Aorta (tissue), 5 donors: ENCODE measurements at places on chromosomes 2 and 18. TPM values are rescaled to one million over a fixed set of nuclear protein-coding genes. Genes with fewer than 3 reads are reported as not detected.
A peak's percentile ranks its signal among the peaks of the same experiment; 100 is the strongest.

Gene CNGA3
- not detected for total RNA-seq

Gene LTBP1
- total RNA-seq, result 551 TPM

DNA sequence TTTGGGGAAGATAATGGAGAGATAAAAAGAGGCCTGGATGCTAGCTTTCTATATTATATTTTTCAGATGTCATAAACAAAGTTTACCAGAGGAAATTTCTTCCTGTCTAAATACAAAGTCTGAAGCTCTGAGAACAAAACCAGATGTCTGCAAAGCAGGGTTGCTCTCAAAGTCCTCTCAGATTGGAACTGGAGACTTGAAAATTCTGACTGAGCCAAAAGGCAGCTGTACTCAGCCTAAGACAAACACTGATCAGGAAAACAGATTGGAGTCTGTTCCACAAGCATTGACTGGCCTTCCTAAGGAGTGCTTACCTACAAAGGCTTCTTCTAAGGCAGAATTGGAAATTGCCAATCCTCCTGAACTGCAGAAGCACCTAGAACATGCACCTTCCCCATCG lies 25.1 kb downstream of the KDM3A start:
- no peak for DNase-seq
- H3K4me3 ChIP-seq, result no peak overlapping the region
- no peaks in the 10 kb centered on the region for H3K27me3 ChIP-seq
- no peaks in the 10 kb centered on the region for H3K4me1 ChIP-seq
- H3K36me3 ChIP-seq, result peaks cover 3% of the 10 kb centered on the region
- H3K27ac ChIP-seq, result no peak overlapping the region

- no peak overlapping the region for H3K27ac ChIP-seq
- no peaks in the 10 kb centered on the region for H3K4me1 ChIP-seq
- H3K36me3 ChIP-seq, result no peaks in the 10 kb centered on the region
- no peak for DNase-seq
- H3K27me3 ChIP-seq, result no peaks in the 10 kb centered on the region
- no peak overlapping the region for H3K4me3 ChIP-seq
Observed at GRCh38 chr18:60123031-60123430, 223.2 kb downstream of the PMAIP1 start.

- no peaks in the 10 kb centered on the region for H3K36me3 ChIP-seq
- no peaks in the 10 kb centered on the region for H3K4me1 ChIP-seq
Observed at GRCh38 chr2:47313728-47314127, 89.2 kb upstream of the MSH2 start.

DNA sequence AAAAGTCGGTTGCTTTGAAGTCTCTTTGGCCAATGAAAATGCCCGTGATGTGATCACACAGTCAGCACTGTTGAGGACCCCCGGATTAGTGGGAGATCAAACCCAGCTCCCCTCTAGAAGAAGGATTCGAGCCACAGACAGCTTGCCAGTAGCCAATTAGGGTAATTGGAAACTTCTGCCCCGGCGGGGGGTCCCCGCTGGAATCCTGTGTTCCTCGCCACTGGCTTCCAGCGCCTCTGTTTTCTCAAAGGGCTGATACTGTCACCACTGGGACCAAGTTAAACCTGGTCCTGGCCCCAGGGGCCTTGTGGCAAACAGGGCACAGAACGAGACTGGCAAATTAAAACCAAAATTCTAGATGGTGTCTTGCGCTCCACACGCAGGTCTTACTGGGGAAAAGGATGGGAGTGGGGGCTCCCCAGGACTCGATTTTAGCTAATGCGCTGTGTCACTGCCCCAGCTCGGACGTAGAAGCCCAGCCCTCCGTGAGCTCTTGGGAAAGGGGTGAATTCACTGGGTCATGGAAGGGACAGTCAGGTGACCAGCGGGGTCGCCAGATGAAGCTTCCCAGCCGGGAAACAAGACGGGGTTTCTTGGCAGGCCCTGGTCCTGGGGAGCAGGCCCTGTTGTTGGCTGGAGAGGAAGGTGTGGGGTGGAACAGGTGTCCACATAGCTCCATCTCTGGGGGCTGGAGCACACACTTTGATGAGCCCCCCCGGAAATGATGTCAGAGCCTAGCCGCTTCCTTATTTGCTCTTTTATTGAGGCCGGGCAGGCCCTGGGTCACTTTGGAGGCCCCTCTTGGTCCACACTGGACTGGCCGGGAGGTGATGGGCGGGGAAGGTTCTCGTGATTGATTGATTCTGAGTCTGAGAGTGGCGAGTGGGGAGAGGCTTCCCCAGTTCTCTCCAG lies 90.2 kb downstream of the SMAD7 start:
- no peak for DNase-seq
- no peak overlapping the region for H3K4me3 ChIP-seq
- H3K36me3 ChIP-seq, result peaks cover 1% of the 10 kb centered on the region
- no peak overlapping the region for H3K27ac ChIP-seq

- H3K4me3 ChIP-seq, result peak overlapping the region; percentile 9
- H3K27ac ChIP-seq, result no peak overlapping the region
- H3K36me3 ChIP-seq, result no peaks in the 10 kb centered on the region
- H3K4me1 ChIP-seq, result no peaks in the 10 kb centered on the region
- H3K27me3 ChIP-seq, result no peaks in the 10 kb centered on the region
Observed at GRCh38 chr2:192194265-192194865, 368 bp downstream of the TMEFF2 start.

DNA sequence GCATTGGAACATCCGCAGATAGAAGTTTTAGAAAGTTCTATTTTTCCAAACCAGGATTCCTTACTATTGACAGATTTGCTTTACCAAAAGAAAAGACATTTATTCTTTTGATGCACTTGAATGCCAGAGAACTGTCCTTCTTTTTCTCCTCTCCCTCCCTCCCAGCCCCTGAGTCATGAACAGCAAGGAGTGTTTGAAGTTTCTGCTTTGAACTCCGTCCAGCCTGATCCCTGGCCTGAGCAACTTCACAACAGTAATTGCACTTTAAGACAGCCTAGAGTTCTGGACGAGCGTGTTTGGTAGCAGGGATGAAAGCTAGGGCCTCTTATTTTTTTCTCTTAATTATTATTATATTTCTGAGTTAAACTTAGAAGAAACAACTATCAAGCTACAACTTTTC lies 33.6 kb downstream of the APCDD1 start:
- no peaks in the 10 kb centered on the region for H3K27me3 ChIP-seq
- no peak overlapping the region for H3K4me3 ChIP-seq
- H3K4me1 ChIP-seq, result no peaks in the 10 kb centered on the region
- H3K27ac ChIP-seq, result no peak overlapping the region
- no peak for DNase-seq

- no peaks in the 10 kb centered on the region for H3K27me3 ChIP-seq
- no peak overlapping the region for H3K27ac ChIP-seq
- H3K36me3 ChIP-seq, result no peaks in the 10 kb centered on the region
- no peak overlapping the region for H3K4me3 ChIP-seq
- no peak for DNase-seq
Observed at GRCh38 chr2:15836689-15837610, 103.4 kb upstream of the MYCN start.

DNA sequence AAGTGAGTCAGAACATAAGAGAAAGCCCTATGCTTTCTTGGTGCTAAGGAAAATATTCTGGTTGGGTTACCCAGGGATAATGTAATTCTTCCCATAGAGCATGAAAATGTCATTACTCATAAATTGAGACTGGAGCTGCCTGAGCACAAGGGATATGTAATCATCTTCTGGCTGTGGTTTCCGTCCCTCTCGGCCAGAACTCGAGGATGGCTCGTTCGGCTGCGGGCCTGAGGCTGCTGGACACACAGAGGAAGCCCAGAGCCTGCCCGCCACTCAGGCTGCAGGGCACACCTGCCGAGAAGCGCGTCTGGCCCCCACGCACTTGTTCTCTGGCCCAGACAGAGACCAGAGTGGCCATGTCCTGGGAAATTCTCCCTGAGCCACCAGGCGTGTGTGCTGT lies 104.9 kb downstream of the ASAP2 start:
- peak overlapping the region; percentile 79 for H3K27ac ChIP-seq
- peaks cover 4% of the 10 kb centered on the region for H3K4me1 ChIP-seq
- H3K36me3 ChIP-seq, result no peaks in the 10 kb centered on the region
- no peaks in the 10 kb centered on the region for H3K27me3 ChIP-seq
- peak; percentile 82 for DNase-seq

GRCh38 chr18:49846718-49847470 lies 33.6 kb upstream of the ACAA2 start:
- no peak overlapping the region for H3K4me3 ChIP-seq
- H3K27me3 ChIP-seq, result no peaks in the 10 kb centered on the region
- H3K4me1 ChIP-seq, result no peaks in the 10 kb centered on the region

DNA sequence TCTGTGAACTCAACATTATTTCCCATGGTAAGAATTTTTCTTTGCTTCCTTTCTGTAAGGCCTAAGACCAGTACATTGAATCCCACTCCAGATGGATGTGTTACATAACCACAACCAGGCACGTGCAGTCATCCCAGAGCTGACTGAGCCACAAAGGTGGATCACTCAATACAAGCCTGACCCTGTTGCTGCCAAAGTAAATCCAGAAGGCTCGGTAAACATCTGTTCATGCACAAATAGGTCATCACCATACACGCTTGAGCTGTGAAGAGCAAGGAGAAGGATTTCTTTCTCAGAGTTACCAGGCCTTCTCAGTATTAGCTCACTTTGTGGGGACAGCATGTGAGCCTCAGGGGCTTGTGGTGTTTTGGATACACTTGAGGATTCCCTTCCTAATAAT lies 791.4 kb upstream of the FANCL start:
- no peaks in the 10 kb centered on the region for H3K4me1 ChIP-seq
- no peaks in the 10 kb centered on the region for H3K27me3 ChIP-seq

DNA sequence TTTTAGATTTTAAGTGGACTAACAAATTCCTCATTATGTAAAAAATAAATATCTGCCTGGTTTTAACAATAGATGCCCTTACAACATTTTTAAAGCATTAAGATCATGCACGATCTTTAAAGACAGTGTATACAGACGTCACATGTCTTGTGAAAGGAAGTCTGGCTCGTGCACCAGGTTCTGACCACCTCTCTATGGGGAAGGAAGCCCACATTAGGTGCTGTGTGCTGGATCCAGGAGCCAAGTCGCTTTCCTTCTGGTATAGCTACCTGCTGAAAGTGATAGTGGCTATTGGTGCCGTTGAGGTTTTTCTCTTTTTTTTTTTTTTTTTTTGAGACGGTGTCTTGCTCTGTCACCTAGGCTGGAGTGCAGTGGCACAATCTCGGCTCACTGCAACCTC lies 116.5 kb downstream of the NCK2 start:
- H3K27ac ChIP-seq, result no peak overlapping the region
- H3K4me1 ChIP-seq, result no peaks in the 10 kb centered on the region
- DNase-seq, result peak; percentile 30
- H3K27me3 ChIP-seq, result no peaks in the 10 kb centered on the region
- H3K36me3 ChIP-seq, result no peaks in the 10 kb centered on the region

DNA sequence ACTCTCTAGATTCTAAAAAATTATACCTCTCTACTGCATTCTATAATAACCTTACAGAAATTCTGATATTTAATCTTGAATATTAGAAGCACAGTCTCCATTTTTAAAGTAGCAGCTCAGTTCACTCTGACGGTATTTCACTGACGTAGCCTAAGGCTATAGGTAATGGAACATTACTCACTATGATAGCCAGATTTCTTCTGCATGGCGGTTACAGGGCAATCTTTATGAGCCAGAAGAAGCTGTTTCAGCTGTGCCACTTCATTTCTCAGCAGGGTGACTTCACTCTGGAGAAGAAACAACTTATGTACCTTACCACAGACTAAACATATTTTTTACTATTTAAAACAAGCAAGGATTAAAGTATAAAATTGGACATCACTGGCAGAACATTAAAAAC lies 75.3 kb upstream of the CHN1 start:
- no peaks in the 10 kb centered on the region for H3K27me3 ChIP-seq
- no peak overlapping the region for H3K27ac ChIP-seq
- DNase-seq, result no peak
- H3K4me3 ChIP-seq, result no peak overlapping the region
- H3K36me3 ChIP-seq, result peaks cover 4% of the 10 kb centered on the region

DNA sequence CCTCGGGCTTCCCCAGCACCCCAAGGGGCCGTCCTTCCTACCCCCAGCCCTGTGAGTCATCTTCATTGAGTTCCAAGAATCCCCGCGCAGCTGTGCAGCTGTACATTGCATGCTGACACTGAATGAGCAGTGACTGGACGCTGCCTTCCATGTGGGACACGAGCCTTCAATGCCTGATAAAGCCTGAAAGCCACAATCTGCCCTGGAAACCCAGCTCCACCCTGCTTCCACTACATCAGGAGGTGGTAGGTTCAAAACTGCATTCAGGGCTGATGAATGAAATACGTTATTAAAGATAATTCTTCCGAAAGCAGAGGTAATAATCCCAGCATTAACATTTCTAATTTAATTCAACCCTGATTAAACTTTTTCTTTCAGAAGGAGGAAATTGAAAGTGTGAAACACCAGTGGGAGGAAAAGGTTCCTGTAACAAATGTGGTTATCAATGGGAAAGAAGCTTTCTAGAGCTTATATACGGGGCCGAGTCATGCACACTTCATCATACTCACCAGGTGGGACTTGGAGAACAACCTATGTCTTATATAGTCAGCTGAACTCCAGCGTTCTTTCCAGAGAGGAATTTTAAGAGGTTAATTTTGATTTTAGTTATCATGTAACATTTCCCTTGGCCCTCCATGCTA lies 360.1 kb downstream of the LPIN1 start:
- no peaks in the 10 kb centered on the region for H3K4me1 ChIP-seq
- no peak overlapping the region for H3K27ac ChIP-seq
- no peak overlapping the region for H3K4me3 ChIP-seq
- H3K36me3 ChIP-seq, result no peaks in the 10 kb centered on the region
- H3K27me3 ChIP-seq, result no peaks in the 10 kb centered on the region

GRCh38 chr2:151556121-151556520 lies 146.4 kb downstream of the RIF1 start:
- no peaks in the 10 kb centered on the region for H3K4me1 ChIP-seq
- H3K27ac ChIP-seq, result no peak overlapping the region
- no peaks in the 10 kb centered on the region for H3K27me3 ChIP-seq
- no peaks in the 10 kb centered on the region for H3K36me3 ChIP-seq
- no peak for DNase-seq
- H3K4me3 ChIP-seq, result no peak overlapping the region

DNA sequence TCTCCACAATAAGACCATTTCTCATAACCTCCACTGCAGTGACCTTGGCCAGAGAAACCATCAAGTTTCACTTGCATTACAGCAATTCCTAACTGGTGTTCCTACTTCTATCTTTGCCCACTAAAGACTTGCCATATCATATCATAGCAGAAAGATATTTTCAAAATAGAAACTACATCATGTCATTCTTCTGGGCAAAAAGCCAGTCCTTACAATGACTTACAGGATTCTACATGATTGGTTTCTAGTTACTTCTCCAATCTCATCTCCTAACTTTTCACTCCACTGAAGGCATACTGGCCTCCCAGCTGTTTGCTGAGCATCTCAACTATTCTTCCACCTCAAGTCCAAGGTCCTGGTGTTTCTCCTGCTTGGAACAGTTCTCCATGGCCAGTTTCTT lies 151.4 kb downstream of the HNMT start:
- no peaks in the 10 kb centered on the region for H3K36me3 ChIP-seq
- no peaks in the 10 kb centered on the region for H3K27me3 ChIP-seq
- no peak overlapping the region for H3K27ac ChIP-seq
- H3K4me1 ChIP-seq, result no peaks in the 10 kb centered on the region

DNA sequence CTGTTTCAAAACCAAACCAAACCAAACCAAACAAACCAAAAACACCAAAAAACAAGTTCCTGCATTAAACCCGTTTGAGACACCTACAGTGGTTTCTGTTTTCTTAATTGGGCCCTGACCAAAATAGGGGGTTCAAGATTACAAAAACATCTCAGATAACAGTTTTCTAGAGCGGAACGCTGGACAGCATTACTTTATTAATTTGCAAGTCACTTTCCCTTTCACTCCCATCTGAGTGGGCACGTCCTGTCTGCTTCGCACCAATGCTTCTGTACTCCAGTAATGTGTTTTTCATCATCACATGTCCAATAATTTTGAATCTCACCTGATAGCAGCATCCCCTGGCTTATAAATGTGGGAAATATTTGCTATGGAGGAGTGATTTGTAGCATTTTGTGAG lies 11.7 kb upstream of the MYO1B start:
- no peaks in the 10 kb centered on the region for H3K27me3 ChIP-seq
- no peaks in the 10 kb centered on the region for H3K36me3 ChIP-seq
- no peaks in the 10 kb centered on the region for H3K4me1 ChIP-seq
- DNase-seq, result no peak
- H3K4me3 ChIP-seq, result no peak overlapping the region
- H3K27ac ChIP-seq, result no peak overlapping the region
